ENCODE measurements at places on chromosomes 11 and 22.

GRCh38 chr11:73387594-73388264 lies 11.5 kb downstream of the RELT start:
- no peak for DNase-seq

DNA sequence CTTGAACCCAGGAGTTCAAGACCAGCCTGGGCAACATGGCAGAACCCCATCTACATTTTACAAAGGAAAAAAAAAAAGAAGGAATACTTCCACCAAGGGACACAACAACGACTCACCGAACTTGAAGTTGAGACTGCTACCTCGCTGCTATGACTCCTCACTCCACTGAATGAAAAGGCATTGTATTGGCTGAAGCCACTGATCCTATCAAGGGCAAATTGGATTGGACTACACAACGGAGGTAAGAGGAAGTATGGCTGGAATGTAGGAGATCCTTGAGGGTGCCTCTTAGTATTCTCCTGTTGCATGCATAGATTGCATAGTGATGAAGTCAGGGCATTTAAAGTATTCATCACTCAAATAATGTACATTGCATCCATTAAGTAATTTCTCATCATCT lies 97.9 kb downstream of the CWF19L2 start:
- no peak for DNase-seq

DNA sequence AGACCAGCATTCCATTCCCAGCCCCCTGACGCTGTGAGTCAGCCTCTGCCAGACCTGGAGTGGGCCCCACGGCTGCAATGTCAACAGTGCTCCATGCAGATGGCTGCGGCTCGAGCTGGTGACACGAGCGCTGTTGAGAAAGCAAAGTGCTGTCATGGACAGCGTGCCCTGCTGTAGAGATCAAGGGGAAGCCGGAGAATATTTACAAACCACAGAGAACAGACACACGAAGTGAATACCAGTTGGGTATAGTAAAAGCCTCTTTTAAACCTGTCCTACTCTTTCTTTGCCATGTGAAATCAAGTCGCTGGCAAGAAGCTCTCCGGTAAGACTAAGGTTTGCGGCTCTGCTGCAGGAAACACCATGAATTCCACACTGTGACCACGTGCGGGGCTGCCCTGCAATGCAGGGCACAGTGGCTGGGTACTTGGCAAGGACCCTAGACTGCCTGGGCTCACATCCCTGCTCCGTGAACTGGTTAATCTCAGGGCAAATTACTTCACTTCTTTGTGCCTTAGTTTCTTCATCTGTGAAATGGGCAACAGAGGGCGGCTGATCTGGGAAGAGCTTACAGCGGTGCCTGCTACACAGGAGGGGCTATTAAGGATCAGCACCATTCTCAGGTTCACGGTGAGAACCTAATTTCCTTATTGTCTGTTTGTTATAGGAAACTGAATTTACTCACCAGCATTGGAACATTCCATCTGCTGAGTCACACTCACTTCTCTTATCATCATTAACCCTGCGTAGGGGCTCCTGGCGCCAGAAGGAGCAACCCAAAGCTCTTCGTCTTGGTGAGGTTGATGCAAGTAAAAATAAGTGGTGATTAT lies 27.8 kb upstream of the ELFN2 start:
- DNase-seq, result no peak

GRCh38 chr22:40009951-40010671 lies 15.4 kb downstream of the FAM83F start:
- no peak for DNase-seq

DNA sequence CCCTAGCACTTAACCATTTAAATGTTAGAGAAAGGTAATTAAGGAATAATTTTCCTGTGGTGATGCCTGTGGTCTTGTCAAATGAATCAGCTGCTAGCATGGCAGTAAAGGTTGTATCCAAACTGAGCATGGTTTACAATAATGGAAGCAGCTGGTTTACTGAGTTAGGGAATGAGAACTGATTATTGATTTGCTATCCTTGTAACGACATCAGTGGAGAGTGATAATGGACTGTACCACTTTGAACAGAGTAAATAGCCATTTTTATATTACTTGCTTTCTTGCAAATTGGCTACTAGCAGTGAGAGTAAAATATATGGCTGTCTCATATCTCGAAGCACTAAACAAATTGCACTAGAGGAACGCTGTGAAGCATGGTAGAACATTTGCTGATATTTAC lies 589.0 kb upstream of the ANO5 start:
- DNase-seq, result no peak

- no peak for DNase-seq
Measured at GRCh38 chr11:2193099-2193887, 21.7 kb upstream of the TH start.

DNA sequence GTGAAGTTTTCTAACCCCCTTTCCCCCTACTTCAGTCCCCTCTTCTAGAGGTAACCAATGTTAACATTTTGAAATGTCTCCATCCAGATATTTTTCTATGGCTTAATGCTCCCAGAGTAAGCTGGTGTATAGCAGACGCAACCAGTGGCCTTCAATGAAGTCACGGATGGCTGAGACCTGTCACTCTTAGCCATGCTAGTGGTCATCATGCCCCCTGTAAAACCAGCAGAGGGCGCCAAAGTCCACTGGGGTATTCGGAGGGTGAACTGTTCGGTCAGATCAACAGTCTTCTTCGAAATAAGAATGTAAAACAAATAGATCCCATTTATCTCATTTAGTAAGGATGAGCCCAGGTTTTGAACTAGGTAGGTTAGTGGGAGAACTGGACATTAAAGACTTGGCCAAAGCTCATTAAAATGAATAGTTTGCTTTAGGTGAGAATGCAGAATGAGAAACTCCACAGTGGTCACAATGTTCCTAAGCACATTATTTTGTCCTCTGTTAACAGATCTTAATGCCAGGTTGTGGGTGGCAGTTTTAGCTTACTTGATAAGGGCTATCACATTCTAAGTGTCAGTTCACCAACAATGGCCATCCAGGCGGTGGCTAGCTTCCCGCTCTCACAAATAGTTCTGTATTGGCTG lies 8.6 kb upstream of the MMP8 start:
- DNase-seq, result no peak

- no peak for DNase-seq
Measured at GRCh38 chr22:35589071-35589755, 27.9 kb downstream of the MB start.
